Smooth muscle cell of the brain vasculature (primary cell): ENCODE measurements at places on chromosomes 4 and X.

DNA sequence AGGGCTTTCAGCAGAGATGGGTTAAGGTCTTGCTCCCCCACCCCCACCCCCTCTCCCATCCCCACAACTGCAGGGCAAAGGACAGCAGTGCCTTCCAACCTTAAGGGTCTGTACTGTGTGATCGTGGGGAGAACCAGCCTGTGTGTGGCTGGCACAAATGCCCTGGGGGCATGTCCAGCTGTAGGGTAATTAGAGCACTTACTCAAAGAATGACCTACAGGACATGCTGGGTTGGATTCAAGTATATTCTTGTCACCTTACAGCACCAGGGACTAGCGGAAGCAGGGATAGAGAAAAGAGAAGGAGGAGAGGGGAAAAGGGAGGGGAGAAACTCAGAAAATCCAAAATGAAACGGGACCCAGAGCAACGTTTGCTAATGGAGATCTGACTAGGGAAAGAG lies 191.3 kb upstream of the GATB start:
- DNase-seq: no peak

- no peak for DNase-seq
Measured at GRCh38 chr4:47855350-47855749, 17.5 kb upstream of the CORIN start.

GRCh38 chrX:7047951-7048350 lies 99.6 kb upstream of the STS start:
- no peak for DNase-seq

GRCh38 chr4:84379917-84380641 lies 119.0 kb downstream of the NKX6-1 start:
- DNase-seq: no peak

DNA sequence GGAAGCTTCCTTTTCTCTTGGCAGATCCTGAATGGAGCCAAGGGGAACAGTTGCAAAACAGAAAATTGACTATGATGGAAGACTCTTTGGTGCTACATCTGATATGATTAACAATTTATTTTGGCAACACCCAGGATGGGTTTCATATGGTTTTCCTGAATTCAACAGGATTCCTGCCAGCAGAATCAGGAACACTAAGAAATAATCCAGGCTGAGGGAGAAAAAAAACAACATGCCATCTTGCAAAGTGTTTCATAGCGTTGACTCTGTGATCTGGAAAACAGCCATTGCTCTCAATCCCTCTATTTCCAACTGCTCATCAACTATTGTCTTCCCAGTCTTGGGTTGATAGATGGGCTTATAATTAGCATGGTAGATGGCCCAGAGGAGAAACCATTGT lies 303.8 kb upstream of the KLF3 start:
- no peak for DNase-seq

GRCh38 chr4:100657187-100657586 lies 139.4 kb upstream of the EMCN start:
- DNase-seq: no peak

- DNase-seq: no peak
Measured at GRCh38 chrX:112211459-112211858, 128.9 kb upstream of the TRPC5 start.

- no peak for DNase-seq
Measured at GRCh38 chr4:11469650-11470437, 41.1 kb upstream of the HS3ST1 start.
